ENCODE measurements at places on chromosomes 6 and 20. TPM values are rescaled to one million over a fixed set of nuclear protein-coding genes. Genes with fewer than 3 reads are reported as not detected.

SLC16A10 gene
- 0.09 TPM for total RNA-seq

RREB1 gene
- 24.9 TPM for total RNA-seq

CFB gene
- 3.9 TPM for total RNA-seq

OSBPL2 gene
- 22.7 TPM for total RNA-seq

CD83 gene
- 2.5 TPM for total RNA-seq

CALHM4 gene
- not detected for total RNA-seq

TRIM15 gene
- total RNA-seq: not detected

LPA gene
- total RNA-seq: not detected

AGER gene
- total RNA-seq: 2.0 TPM

HLA-E gene
- 131 TPM for total RNA-seq

FAM217A gene
- not detected for total RNA-seq

LPIN3 gene
- 6.2 TPM for total RNA-seq

HLA-DQB1 gene
- 2.0 TPM for total RNA-seq

VSTM2L gene
- 23.7 TPM for total RNA-seq

FGD2 gene
- total RNA-seq: 0.63 TPM

AK9 gene
- total RNA-seq: 1.5 TPM

CCDC170 gene
- 0.07 TPM for total RNA-seq

CAP2 gene
- total RNA-seq: 3.7 TPM

SEMG1 gene
- total RNA-seq: not detected

RSPO4 gene
- not detected for total RNA-seq

SYCP2L gene
- 0.35 TPM for total RNA-seq

TREML2 gene
- total RNA-seq: not detected

HLA-B gene
- 8.4 TPM for total RNA-seq

ELOVL2 gene
- total RNA-seq: not detected

RIPOR3 gene
- total RNA-seq: 0.56 TPM

BNIP5 gene
- not detected for total RNA-seq

ZNF311 gene
- total RNA-seq: 0.92 TPM

RAET1L gene
- total RNA-seq: 27.2 TPM

BMP6 gene
- total RNA-seq: 0.46 TPM

THBS2 gene
- 3.3 TPM for total RNA-seq

SIRPD gene
- total RNA-seq: not detected

HTR1E gene
- not detected for total RNA-seq

MCCD1 gene
- total RNA-seq: not detected

RSPH4A gene
- not detected for total RNA-seq

SPATA25 gene
- not detected for total RNA-seq

PAQR8 gene
- 5.6 TPM for total RNA-seq
